ENCODE measurements at places on chromosomes 1 and 21.

DNA sequence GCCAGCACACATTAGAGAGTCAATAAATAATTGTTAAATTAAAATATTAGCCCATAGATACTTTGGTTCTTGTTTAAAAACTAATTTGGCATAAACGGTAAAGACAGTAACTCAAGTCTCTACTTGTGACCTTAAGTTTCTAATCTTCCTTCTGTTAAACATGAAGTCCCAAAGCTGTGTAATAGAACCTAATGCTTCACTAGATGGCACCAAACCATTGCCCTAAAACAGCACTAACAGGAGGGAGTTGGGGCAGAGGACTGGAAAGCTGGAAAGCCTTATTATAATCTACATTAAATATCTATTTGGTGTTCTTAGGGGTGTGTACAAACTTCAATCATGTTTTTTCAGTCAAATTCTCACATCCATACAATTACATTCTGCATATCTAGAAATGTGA is 176.7 kb downstream of the OLFM3 start:
- no peak for DNase-seq

DNA sequence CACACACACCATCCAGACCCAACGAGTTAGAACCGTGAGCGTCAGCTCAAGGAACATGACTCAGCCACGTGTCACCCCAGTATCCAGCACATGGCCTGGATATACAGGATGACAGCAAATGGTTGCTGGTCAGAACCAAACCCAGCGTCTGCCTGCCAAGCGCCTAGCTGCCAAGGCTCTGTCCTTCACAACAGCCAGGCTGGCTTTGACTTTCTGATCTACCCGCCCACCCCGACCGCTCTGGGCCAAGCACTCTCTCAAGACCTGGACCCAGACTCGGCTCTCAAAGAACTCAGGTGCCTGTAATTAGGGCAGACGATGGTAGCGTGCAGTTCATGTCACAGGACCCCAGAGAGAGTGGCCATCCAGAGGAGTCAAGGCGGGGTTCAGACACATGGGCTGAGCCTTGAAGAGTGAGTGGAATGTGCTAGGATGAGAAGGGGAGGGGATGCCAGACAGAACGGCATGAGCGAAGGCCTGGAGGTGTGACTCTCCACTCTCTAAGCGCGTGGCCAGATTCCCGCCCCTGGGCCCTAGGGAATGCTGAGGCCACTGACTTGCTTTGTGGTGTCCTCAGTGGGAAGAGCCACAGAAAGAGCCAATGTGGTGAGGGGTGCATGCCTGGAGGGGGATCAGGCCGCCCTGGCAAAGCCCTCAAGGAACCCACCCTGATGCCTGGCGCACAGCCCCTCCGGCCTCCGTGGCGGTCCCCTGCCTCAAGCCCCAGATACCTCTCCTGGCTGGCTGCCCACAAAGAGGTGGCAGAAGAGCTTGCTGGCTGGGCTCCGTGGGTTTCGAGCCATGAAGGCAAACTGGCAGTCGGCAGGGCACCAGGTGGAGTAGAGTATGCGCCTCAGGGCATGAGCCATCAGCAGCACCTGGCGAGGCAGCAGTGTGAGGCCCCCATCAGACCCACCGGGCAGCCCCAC is 7.0 kb downstream of the SH2D5 start:
- no peak for DNase-seq

DNA sequence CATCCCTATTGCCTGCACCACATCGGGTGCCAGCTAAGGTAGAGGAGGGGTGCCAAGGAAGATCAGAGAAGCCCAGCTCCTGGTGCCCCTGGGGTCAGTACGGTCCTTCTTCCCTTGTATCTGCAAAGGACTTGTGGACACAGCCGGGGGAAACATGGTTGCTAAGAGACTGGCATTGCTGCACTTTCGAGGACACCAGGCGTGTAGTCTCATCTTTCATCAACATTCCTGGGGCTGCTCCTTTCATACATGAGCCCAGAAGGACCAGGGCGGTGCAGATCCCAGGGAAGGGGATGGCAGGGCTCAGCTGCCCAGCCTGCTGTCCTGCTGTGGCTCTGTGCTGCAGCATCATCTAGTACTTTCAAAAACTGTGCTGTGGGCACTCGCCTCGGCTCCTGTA is 61.0 kb downstream of the RUNX1 start:
- no peak for DNase-seq

- DNase-seq: no peak
Measured at GRCh38 chr1:30283199-30283962, 440.0 kb downstream of the MATN1 start.

GRCh38 chr1:226950871-226951270 is 10.8 kb downstream of the COQ8A start:
- no peak for DNase-seq

GRCh38 chr1:66313429-66313828 is 220.5 kb upstream of the SGIP1 start:
- no peak for DNase-seq

DNA sequence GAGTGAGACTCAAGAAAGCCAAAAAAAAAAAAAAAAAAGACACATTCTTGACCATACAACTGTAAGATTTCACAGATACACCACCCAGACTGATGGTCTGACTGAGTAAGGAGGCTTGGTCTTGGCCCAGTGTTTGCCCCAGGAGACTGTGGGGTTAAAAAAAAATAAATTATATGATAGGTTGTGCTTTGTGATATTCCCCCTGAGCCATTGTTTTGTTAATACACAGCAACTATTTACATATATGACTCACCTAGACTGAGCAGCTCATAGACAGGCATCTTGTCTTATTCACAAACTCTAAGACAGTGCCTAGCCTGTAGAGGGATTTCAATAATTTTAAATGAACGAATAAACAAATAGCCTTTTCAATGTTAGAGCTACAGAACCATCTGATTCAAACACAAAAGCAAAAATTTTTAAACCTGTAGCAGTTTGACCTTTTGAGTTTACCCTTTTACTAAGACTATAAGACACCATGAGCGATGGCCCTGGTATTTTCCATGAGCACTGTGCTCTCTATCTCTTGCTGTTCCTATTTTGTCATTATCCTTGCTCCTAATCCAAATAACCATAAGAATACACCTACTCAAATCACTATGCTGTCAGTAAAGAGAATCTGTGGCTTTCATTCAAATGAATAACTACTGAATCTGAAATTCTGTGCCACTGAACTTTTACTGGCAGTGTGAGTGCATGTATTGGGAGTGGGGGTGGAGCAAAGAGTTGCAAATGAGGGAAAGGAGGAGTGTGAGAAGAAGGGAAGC is 199.4 kb upstream of the PTBP2 start:
- DNase-seq: no peak

DNA sequence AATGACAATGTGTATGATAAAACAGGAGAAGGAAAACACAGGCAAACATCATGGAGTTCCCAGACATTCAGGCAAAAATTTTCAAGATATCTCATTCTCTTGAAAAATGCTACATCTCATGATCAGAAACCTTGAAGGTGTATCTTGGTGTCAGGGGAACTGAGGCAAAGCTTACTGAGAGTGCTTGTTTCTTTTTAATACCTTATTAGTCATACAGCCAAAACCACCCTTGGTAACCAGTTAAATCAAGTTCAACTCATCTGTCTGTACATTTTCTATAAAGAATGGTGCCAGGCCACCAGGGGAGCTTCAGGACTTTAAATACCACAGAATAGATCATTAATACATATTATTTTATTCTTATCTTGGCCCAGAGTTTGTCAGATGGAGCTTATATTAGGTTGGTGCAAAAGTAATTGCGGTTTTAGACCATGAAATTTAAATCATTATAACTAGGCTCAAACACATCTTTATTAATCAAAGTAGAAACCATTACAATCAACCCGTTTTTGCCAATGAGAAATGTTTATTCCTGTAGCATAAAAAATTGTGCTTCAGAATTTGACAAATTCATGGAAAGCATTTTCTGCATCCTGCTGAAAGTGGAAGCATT is 1036.0 kb downstream of the AMY1C start:
- DNase-seq: no peak

- no peak for DNase-seq
Measured at GRCh38 chr1:205214756-205215155, 3.3 kb upstream of the DSTYK start.

DNA sequence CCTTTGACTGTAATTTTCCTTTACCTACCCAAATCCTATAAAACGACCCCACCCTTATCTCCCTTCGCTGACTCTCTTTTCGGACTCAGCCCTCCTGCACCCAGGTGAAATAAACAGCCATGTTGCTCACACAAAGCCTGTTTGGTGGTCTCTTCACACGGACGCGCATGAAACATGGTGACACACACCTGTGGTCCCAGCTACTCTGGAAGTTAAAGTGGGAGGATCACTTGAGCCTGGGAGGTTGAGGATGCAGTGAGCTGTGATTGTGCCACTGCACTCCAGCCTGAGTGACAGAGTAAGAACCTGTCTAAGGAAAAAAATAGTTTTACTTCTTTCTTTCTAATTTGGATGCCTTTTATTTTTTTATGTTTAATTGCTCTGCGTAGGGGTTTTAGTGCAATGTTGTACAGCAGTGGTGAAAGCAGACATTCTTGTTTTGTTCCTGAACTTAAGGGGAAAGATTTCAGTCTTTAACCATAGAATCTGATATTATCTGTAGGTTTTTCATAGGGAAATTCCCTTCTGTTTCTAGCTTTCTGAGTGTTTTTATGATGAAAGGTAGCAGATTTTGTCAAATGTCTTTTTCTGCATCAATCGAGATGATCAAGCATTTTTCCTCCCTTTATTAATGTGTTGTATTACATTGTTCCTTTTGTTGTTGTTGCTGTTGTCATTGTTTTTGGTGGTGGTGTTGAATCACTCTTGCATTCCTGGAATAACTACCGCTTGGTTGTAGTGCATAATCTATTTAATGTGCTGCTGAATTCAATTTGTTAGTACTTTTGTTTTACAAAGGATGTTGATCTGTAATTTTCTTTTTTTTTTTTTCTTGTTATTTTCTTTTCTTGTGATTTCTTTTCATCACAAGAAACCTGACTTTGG is 497.4 kb downstream of the DISC1 start:
- no peak for DNase-seq

- no peak for DNase-seq
Measured at GRCh38 chr21:38752051-38752505, 53.7 kb upstream of the ETS2 start.

DNA sequence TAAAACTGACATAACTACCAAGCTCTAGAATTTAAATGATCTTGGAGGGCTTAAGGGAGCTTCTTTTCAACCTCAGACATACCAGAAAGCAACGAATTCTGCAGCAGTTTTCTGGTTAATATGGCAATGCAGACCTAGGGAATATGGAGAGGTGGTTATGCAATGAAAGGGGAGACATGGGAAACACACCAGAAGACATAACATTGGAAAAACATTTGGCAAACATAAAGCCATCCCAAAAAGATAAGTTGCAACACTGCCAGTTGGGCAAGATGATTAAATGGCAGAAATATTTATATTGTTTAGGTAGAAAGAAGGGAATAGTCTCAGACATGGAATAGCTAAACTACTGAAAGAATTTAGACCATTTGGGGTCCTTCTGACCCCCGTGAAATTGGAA is 104.5 kb downstream of the KCNJ6 start:
- DNase-seq: no peak

- DNase-seq: no peak
Measured at GRCh38 chr1:186812570-186812969, 16.2 kb upstream of the PLA2G4A start.

DNA sequence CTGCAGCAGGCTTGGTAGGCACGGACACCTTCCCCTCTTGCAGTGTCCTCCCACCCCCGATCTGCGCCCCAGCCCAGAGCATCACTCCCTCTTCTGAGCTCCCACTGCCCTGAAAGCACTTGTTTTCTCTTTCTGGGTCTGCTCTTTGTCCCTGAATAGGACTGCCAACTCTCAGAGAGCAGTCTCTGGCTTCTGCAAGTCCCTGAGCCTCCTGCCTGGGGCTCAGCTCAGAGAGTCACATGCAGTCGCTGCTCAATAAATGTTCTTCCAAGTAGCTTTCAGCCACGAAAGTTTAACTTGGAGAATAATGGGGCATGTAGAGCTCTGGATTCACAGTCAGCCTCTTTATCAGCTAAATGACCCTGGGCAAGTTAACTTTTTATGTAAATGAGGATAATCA is 205.6 kb downstream of the HIVEP3 start:
- DNase-seq: no peak

DNA sequence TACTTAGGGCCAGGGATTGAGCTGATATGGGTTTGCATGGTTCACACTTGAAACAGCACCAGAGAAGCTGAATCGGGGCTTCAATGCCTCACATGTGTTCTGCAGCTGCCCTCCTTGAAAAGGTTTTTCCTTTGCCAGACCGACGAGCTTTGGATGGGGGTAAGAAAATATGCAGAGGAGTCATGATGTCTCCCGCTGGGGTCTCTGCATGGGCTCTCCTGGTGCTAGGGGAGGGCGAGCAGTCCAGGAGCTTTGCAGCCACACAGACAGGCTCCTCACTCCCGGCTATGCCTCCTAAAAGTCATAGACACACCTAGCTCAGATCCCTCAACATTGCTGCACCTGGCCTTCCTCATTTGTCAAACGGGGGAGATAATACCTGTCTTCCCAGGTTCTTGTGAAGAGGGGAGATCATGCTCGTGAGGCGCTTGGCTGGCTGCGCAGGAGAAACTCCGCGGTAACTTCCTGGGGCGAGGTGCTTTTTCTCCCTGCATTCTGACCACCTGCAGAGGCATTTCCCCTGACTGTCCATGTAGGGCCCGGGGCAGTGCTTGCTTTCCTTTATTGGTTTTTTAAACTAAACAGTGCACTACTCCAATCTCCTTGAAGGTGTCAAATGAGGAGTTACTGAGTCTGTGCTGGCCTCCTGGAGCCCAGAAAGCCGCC is 112.4 kb downstream of the PLXNA2 start:
- DNase-seq: no peak

GRCh38 chr1:42163536-42164503 is 725 bp downstream of the GUCA2A start:
- no peak for DNase-seq

GRCh38 chr1:177973585-177973984 is 3.7 kb upstream of the SEC16B start:
- DNase-seq: no peak

GRCh38 chr1:26785611-26786436 is 1.9 kb upstream of the PIGV start:
- DNase-seq: no peak

DNA sequence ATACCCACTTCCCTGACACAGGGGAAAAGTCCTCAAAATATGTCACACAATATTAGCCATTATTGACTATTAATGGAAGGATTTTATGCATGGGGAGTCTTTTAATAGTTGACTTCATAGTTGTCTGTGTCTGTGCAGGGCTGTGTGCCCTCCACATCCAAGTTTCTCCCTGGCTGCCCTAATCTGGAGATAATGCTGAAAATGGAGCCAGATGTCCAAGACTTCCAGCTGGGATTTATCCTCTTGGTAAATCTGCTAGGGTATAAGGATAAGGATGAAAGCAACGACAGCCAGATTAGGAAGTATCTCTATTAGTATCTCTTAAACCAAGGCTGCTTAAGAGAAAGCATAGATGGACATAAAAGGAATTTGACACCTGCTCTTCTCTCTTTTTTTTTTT is 42.1 kb downstream of the CDK18 start:
- DNase-seq: no peak

- DNase-seq: no peak
Measured at GRCh38 chr1:208793861-208794345, 549.7 kb upstream of the PLXNA2 start.

- no peak for DNase-seq
Measured at GRCh38 chr1:245797592-245798348, 643.0 kb downstream of the KIF26B start.

- DNase-seq: no peak
Measured at GRCh38 chr21:35779690-35780570, 280.4 kb downstream of the SETD4 start.

- DNase-seq: no peak
Measured at GRCh38 chr1:159428536-159428935, 3.5 kb upstream of the OR10J4 start.
